Activated CD4-positive, alpha-beta memory T cell treated with anti-CD3 and anti-CD28 coated beads, Interleukin-2, amount 10 ng/mL, durations not matched to agents 7 days and 5 days (primary cell): ENCODE measurements at places on chromosomes 16 and 17. TPM values are rescaled to one million over a fixed set of nuclear protein-coding genes. Genes with fewer than 3 reads are reported as not detected.

- H3K4me1 ChIP-seq = no peaks in the 10 kb centered on the region
- H3K27me3 ChIP-seq = no peaks in the 10 kb centered on the region
- H3K4me3 ChIP-seq = no peak overlapping the region
- no peak for DNase-seq
- H3K36me3 ChIP-seq = peaks cover 15% of the 10 kb centered on the region
- no peak overlapping the region for H3K27ac ChIP-seq
These were observed 36.3 kb downstream of the WWP2 start for GRCh38 chr16:69798466-69798865.

DNA sequence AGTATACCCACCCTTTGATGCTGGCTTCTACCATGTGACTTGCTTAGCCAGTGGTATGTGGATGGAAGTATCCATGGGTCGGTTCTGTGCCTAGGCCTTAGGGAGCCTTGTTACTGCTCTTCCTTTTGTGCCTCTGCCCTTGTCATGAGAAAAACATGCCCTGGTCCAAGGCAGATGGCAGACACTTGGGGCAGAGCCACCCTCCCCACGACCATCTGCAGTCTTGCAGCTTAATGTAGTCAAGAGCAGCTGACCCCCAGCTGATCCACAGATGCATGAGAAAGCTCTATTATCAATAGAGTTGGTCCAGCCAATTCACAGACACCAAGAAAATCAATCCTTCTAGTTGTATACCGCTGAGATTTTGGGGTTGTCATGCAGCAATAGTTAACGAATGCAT, 95.7 kb downstream of the SLC39A11 start:
- no peaks in the 10 kb centered on the region for H3K36me3 ChIP-seq
- no peak overlapping the region for H3K27ac ChIP-seq
- H3K27me3 ChIP-seq = no peaks in the 10 kb centered on the region
- peaks cover 9% of the 10 kb centered on the region for H3K4me1 ChIP-seq
- no peak overlapping the region for H3K4me3 ChIP-seq

DNA sequence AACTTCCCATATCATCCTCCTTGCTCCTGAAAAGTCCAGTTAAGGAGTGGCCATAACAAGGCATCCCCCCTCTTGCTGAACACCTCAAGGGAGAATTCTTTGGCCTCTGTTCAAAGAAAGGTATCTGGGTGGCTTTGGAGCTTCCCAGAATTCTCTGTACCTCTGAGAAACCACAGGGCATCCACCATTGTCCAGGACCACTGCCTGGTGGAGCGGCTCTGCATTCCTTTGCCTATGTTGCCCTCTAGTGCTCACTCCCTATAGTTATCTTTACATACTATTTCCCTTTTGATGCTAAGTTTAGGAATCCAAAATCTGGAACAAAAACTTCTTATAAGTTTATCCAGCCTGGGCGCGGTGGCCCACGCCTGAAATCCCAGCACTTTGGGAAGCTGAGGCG, 30.3 kb downstream of the CHD9NB start:
- no peak for DNase-seq
- H3K36me3 ChIP-seq = no peaks in the 10 kb centered on the region

GRCh38 chr17:79207960-79208359, 133.3 kb downstream of the ENGASE start:
- H3K27ac ChIP-seq = no peak overlapping the region
- no peaks in the 10 kb centered on the region for H3K27me3 ChIP-seq
- no peak overlapping the region for H3K4me3 ChIP-seq
- H3K36me3 ChIP-seq = no peaks in the 10 kb centered on the region
- DNase-seq = no peak

- no peak for DNase-seq
- H3K36me3 ChIP-seq = no peaks in the 10 kb centered on the region
- H3K27ac ChIP-seq = no peak overlapping the region
- H3K4me1 ChIP-seq = no peaks in the 10 kb centered on the region
- no peaks in the 10 kb centered on the region for H3K27me3 ChIP-seq
- no peak overlapping the region for H3K4me3 ChIP-seq
These were observed 59.8 kb upstream of the HSBP1 start for GRCh38 chr16:83747936-83748335.

- H3K27me3 ChIP-seq = no peaks in the 10 kb centered on the region
- no peak overlapping the region for H3K27ac ChIP-seq
- H3K36me3 ChIP-seq = peaks cover 63% of the 10 kb centered on the region
- peaks cover 10% of the 10 kb centered on the region for H3K4me1 ChIP-seq
- H3K4me3 ChIP-seq = no peak overlapping the region
These were observed 32.1 kb downstream of the NDE1 start for GRCh38 chr16:15682105-15682570.

DNA sequence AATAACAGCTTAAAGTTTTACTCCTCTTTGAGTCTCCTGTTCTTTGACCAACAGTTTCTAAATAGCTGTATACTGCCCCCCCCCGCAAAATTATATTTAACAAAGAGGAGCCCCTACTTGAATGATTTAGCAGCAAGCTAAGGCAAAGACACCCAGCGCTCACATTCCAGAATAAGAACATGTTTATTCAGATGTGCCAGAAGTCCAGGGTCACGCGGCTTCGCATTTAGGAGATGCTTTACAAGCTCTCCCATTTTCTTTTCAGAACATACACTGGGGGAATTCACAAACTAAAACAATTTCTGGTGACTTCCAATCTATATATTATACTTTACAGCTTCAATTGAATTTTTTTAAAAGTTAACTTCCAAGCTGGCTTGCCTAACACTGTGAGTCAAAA, 5.3 kb downstream of the PLD6 start:
- H3K27ac ChIP-seq = peak overlapping the region; percentile 19
- H3K27me3 ChIP-seq = no peaks in the 10 kb centered on the region
- H3K4me3 ChIP-seq = no peak overlapping the region
- no peak for DNase-seq

GRCh38 chr17:19739241-19740201, 8.6 kb downstream of the ALDH3A1 start:
- no peak overlapping the region for H3K27ac ChIP-seq
- H3K4me3 ChIP-seq = no peak overlapping the region
- no peaks in the 10 kb centered on the region for H3K36me3 ChIP-seq
- DNase-seq = no peak
- H3K27me3 ChIP-seq = no peaks in the 10 kb centered on the region

- no peak overlapping the region for H3K27ac ChIP-seq
- no peak overlapping the region for H3K4me3 ChIP-seq
- no peaks in the 10 kb centered on the region for H3K27me3 ChIP-seq
- peaks cover 3% of the 10 kb centered on the region for H3K4me1 ChIP-seq
These were observed 82.2 kb downstream of the MYO1D start for GRCh38 chr17:32794533-32795246.

DNA sequence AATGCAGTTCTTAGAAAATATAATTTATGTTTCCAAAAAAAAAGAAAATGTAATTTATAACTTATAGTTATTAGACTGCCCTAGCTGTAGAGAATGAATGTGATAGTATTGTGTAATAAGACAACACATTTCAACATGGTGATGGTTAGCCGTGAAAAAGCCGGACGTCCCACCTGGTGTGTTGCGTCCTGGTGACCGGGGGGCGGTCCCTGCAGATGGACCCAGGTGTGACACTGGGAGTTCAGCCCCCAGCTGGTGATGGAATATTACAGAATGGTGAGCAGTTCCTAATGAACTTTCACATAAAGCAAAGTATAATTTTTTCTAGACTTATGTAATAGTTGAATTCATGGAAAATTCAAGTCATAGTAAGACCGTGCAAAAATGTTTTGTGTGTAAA, 132.8 kb downstream of the LAT start:
- DNase-seq = peak; percentile 9
- H3K36me3 ChIP-seq = peaks cover 56% of the 10 kb centered on the region
- no peak overlapping the region for H3K27ac ChIP-seq
- peaks cover 45% of the 10 kb centered on the region for H3K4me1 ChIP-seq
- H3K4me3 ChIP-seq = no peak overlapping the region

DNA sequence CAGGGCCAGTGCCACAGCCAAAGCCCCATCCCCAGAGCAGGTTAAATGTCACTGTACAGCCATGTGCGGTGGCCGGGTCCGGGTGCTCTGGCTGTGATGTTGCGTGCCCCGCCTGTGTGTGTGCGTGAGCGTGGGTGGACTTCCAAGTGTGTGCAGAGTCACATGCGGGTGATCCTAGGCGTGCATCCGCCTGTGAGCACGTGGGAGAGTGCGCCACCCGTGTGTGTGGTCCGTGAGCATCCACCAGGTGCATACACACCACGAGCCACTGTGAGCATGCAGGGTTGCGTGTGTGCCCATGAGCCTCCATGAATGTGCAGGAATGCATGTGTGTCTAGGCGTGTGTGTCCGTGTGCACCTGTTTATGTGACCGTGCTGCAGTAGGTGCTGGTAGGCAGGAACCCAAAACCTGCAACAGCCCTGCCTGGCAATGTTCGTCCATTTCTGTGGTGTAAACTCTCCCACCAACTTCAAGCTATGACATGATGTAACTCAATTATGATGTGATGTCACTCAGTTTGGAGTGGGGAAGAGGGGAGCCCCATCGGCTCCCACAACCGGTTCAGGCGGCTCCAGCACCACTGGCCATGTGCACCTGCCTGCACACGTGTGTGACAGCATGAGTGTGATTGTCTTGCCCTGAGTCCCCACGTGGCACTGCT, 37.6 kb upstream of the ACSF3 start:
- H3K27me3 ChIP-seq = no peaks in the 10 kb centered on the region
- H3K4me1 ChIP-seq = no peaks in the 10 kb centered on the region
- no peak overlapping the region for H3K4me3 ChIP-seq
- DNase-seq = no peak

DNA sequence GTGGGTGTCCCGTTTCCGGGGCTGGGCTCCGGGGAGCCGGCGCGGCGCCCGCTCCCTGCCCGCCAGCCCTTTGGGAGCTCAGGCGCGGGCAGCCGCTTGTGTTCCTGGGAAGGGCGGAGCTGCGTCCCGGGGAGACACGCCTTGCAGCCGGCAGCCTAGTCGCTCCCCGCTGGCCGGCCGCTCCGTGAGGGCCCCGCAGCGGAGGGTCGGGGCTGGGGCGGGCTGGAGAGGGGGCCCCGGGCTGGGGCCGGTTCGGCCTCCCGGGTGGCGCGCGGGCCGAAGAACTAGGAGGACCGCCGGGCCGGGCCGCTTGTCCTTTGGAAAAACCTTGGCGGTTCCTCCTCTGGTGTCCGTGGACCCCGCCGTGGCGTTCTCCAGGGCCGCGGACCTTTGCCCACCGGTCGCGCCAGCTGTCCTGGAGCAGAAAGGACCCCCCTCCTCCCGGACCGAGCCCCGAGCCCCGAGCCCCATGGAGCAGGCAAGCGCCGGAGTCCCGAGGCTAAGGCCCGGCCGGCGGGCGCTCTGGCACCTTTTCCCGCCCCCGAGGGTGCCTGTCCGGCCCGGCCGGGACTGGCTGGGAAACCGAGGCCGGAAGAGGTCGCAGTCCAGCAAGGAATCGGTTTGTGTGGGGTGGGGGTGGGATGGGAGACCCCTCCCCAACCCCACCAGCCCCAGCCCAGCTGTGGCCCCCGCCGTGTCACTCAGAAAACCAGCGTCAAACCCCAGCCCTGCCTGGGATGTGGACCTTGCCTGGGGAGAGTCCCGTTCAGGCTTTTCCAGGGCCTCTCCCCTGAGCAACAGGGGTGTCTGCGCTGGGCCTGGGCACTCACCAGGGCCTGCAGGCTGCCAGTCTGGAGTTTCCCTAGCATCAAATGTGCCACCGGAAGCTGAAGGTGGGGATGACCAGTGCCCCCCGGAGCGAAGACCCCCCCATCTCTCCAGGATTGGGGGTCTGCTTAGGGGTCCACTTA, 6.8 kb upstream of the TBC1D3B start:
- no peak overlapping the region for H3K27ac ChIP-seq
- H3K27me3 ChIP-seq = peaks cover 58% of the 10 kb centered on the region
- peak overlapping the region; percentile 13 for H3K4me3 ChIP-seq
- DNase-seq = no peak
- no peaks in the 10 kb centered on the region for H3K36me3 ChIP-seq

DNA sequence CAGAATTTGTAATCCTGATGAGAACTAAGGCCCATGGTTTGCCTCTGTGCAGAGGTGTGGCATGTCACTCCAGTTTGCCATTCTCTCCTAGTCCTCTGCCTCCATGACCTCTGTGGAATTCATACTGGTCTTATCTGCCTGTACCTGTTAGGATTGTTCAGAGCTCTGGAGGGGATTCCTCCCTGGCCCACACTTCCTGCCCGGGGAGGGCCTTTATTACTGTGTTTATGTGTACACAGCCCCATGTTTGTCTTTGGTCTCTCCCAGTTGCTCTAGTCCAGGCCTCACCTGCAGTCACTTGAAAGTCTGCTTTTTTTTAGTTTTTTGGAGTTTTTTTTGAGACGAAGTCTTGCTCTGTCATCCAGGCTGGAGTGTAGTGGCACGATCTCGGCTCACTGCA, 36.4 kb downstream of the RHBDL3 start:
- no peaks in the 10 kb centered on the region for H3K36me3 ChIP-seq
- H3K27ac ChIP-seq = no peak overlapping the region
- H3K4me3 ChIP-seq = no peak overlapping the region
- DNase-seq = no peak

- no peaks in the 10 kb centered on the region for H3K27me3 ChIP-seq
- DNase-seq = no peak
- H3K4me1 ChIP-seq = peaks cover 17% of the 10 kb centered on the region
- H3K27ac ChIP-seq = no peak overlapping the region
These were observed 9.0 kb downstream of the SMIM5 start for GRCh38 chr17:75642182-75642783.

NSF gene
- total RNA-seq = 48.6 TPM

TMED6 gene
- total RNA-seq = 1.3 TPM

GAST gene
- total RNA-seq = not detected

TBC1D3I gene
- total RNA-seq = 0.15 TPM
